ENCODE measurements at places on chromosomes 12 and 14.

- no peaks in the 10 kb centered on the region for H3K36me3 ChIP-seq
- DNase-seq = no peak
- no peak overlapping the region for H3K4me3 ChIP-seq
- H3K27me3 ChIP-seq = no peaks in the 10 kb centered on the region
- no peaks in the 10 kb centered on the region for H3K4me1 ChIP-seq
- H3K27ac ChIP-seq = no peak overlapping the region
Measured at GRCh38 chr12:44999355-44999754, 51.5 kb downstream of the DBX2 start.

DNA sequence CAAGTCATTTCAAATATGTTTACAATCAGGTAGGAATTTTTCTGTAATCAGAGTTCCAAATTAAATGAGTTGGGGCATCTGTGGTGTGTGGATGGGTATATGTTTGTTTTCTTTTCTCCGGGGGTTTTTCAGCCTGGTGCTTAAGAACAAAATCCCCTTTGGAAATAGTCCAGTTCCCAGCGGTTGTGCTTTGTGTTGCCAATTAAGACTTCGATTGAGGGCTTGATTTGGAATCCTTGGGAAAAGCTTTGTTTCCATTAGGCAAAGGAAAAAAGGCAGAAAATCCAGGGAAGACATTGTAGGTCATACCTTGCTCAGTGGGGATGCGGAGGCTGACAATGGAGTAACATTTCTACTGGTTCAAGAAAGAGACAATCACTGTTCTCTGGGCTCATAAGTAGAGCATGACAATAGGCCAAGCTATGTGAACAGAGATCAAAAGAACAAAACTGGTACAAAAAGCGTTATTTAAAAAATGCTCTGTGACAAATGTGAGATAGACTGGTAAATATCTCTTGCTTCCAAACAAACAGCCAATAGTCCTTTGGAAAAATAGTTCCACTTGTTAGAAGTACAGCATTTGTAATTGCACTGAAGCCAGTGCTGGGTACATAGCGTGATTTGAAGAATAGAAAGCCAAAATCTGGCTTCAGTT, 79.7 kb downstream of the EML1 start:
- no peak overlapping the region for H3K4me3 ChIP-seq
- H3K4me1 ChIP-seq = no peaks in the 10 kb centered on the region
- H3K27ac ChIP-seq = no peak overlapping the region
- no peaks in the 10 kb centered on the region for H3K36me3 ChIP-seq
- peaks cover 40% of the 10 kb centered on the region for H3K27me3 ChIP-seq

DNA sequence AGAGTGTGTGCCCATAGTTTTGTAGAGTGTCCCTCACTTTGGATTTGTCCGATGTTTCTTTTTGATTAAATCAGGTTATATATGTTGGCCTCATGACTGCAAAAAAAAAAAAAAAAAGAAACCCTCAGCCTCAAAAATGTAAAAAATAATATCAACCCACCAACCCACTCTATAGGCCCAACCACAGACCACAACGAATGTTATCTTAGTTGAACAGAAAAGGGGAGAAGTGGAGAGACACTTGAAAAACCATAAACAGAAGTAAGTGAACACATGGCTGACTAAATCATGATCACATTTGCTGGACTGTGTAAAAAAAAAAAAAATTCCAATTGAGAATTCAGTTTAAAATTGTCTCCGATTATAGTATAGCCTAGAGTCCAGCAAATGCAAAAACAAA, 45.5 kb upstream of the ST8SIA1 start:
- H3K4me3 ChIP-seq = no peak overlapping the region
- no peaks in the 10 kb centered on the region for H3K4me1 ChIP-seq
- no peak overlapping the region for H3K27ac ChIP-seq
- no peak for DNase-seq

DNA sequence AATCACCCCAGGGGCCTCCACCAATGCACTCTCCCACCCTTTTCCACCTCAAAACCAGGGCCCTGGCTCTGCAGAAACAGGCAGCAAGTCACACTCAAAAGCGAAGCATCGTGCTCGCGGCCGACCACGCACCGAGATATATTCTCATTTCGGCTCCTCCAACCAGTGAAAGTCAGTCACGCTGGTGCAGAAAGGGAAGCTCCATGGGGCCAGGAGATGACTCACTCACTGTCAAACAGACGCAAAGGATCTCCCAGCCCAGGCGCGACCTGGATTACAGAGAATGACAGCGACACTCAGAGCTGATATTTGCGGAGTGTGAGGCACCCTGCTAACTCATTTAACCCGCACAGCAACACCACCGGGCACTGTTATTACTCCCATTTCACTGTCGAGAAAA, 173.6 kb downstream of the CALM1 start:
- no peak overlapping the region for H3K4me3 ChIP-seq
- no peak for DNase-seq
- H3K36me3 ChIP-seq = no peaks in the 10 kb centered on the region
- no peaks in the 10 kb centered on the region for H3K27me3 ChIP-seq
- peaks cover 4% of the 10 kb centered on the region for H3K4me1 ChIP-seq

DNA sequence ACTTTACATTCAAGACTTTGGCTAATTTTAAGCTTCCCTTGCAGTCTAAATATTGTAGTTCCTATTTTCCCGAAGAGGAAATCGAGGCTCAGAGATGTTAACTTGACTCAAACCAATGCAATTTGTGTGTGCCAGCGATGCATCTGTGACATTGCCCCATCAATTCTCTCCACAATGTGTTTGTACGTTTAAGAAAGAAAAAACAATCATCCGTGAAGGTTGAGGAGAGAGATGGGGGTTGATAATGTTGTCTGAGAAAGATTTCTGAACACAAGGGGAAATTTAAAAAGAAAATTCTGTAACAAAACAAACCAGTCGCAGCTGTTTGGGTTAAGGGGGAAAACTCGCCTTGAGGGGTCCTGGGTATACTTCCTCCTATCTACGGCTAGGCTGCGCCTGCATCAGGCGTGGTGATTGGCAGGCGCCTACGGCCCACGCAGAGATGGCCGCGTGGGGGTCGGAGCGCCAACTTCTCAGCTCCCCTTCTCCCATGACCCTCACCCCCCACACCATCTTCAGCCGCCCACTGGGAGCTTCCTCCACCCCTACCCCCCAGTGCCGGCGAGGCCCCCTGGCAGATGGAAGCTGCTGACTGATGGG, 12.3 kb downstream of the SIX1 start:
- peaks cover 50% of the 10 kb centered on the region for H3K27me3 ChIP-seq
- H3K4me1 ChIP-seq = no peaks in the 10 kb centered on the region
- H3K4me3 ChIP-seq = no peak overlapping the region
- H3K27ac ChIP-seq = no peak overlapping the region
- no peak for DNase-seq
- H3K36me3 ChIP-seq = no peaks in the 10 kb centered on the region

DNA sequence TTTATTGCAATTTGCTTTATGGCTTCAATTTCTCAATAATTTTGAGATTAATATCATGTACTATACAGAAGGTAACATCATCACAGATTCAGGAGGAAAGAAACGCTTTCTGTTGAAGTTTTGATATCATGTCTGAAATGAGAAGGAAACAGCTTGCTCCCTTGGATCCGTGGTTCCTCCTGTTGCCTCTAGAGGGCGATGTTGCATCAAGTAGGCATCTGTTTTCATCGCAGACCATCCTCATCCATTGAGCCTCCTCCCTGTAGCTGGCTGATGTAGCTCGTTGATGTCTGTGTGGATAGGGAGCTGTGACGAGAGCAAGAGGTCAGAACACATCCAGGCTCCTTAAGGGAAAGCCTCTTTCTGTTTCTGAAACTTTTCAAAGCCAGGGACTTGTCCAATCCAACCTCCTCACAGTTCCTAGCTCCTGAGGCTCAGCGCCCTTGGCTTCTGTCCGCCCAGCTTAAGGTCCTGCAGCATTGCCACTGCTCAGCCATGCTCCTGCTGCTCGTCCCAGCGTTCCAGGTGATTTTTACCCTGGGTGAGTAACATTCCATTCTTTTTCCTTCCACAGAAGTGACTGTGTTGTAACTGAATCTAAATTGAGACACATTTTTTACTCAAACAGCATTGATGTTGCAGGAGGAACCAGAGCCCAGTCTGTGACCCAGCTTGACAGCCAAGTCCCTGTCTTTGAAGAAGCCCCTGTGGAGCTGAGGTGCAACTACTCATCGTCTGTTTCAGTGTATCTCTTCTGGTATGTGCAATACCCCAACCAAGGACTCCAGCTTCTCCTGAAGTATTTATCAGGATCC, 304.8 kb upstream of the OR4E1 start:
- no peaks in the 10 kb centered on the region for H3K4me1 ChIP-seq
- H3K4me3 ChIP-seq = no peak overlapping the region
- no peaks in the 10 kb centered on the region for H3K27me3 ChIP-seq
- DNase-seq = no peak

DNA sequence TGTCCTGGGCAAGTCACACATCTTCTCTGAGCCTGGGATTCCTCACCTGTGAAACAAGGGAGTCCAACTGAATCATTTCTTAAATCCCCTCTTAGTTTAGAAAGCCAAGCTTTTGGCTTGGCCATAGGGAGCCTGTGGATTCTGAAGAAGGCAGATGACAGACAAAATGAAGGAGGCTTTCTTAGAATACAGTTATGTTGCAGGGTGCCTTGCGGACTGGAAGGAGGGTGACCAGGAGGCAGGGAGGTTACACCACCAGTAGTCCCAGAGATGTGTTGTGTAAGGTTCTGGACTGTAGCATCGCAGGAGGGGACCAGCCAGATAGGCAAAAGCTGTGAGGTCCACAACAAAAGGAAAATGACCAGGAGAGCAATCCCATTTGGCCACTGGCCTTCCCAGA, 8.2 kb upstream of the ACVR1B start:
- H3K36me3 ChIP-seq = no peaks in the 10 kb centered on the region
- no peak overlapping the region for H3K27ac ChIP-seq
- no peak for DNase-seq
- H3K4me3 ChIP-seq = no peak overlapping the region
- H3K27me3 ChIP-seq = no peaks in the 10 kb centered on the region
- H3K4me1 ChIP-seq = peaks cover 32% of the 10 kb centered on the region

DNA sequence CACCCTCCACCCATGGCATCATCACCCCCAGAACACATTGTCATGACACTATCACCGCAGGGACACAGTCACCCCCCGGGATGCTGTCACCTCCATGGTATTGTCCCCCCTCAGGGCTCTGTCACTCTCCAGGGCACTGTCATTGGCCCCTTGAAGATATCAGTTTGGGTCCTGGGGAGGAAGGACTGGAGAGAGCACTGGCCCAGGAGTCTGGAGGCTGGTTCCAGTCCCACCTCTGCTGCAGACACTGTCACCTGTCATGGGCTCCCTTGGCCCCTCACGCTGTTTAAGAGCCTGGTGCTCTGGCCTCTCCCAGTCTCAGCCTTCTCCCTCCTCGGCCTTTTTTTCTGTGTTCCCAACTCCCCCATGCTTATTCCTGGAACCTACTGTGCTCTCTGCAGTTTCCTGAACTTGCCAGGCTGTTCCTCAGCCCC, 31.9 kb downstream of the SERPINA3 start:
- H3K36me3 ChIP-seq = no peaks in the 10 kb centered on the region
- no peak overlapping the region for H3K27ac ChIP-seq
- H3K27me3 ChIP-seq = no peaks in the 10 kb centered on the region
- no peaks in the 10 kb centered on the region for H3K4me1 ChIP-seq
- no peak for DNase-seq

GRCh38 chr12:90407841-90408240, 547.1 kb downstream of the CCER1 start:
- H3K36me3 ChIP-seq = no peaks in the 10 kb centered on the region
- H3K27ac ChIP-seq = no peak overlapping the region
- no peaks in the 10 kb centered on the region for H3K27me3 ChIP-seq
- no peaks in the 10 kb centered on the region for H3K4me1 ChIP-seq
- DNase-seq = no peak
- H3K4me3 ChIP-seq = no peak overlapping the region

DNA sequence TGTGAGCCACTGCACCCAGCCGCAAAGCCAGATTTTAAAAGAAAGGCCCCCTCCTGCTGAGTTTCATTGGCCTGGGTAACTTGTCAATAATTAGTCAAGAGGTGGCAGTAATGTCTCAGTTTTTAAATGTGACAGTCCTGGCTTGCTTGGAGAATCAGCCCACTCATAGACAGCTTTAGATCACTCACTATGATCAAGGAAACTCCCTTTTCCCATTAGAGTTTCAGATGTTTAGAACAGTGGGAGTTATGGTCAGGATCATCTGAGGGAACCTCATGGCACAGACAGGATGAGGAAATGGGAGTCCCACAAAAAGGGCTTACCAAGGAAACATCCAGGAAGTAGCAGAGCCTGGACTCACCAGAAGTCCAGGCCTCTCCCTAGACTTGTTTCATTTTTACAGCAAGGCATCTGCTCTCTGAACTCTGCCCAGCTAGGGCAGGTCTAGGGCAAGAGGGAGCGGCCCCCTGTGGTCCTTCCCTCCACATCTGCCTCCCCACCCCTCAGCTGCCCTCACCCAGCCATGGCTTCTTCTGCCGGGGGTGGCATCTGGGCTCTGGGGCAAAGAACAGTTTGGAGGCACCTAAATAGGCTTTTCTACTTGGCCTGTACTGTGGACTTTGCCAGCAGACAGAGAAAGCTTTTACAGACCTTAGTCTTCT, 11.2 kb downstream of the BCL2L14 start:
- H3K4me1 ChIP-seq = no peaks in the 10 kb centered on the region
- H3K27ac ChIP-seq = no peak overlapping the region
- no peak for DNase-seq
- no peaks in the 10 kb centered on the region for H3K36me3 ChIP-seq
